Activated CD8-positive, alpha-beta T cell treated with anti-CD3 and anti-CD28 coated beads for 36 hours (primary cell): ENCODE measurements at places on chromosomes 1 and 21. TPM values are rescaled to one million over a fixed set of nuclear protein-coding genes. Genes with fewer than 3 reads are reported as not detected.

GRCh38 chr1:212671342-212672031, 28.2 kb downstream of the BATF3 start:
- no peak overlapping the region for H3K4me3 ChIP-seq
- peaks cover 26% of the 10 kb centered on the region for H3K27me3 ChIP-seq
- H3K27ac ChIP-seq: no peak overlapping the region

- DNase-seq: no peak
- H3K4me1 ChIP-seq: peaks cover 4% of the 10 kb centered on the region
- H3K27me3 ChIP-seq: peaks cover 21% of the 10 kb centered on the region
- peak overlapping the region; percentile 62 for H3K4me3 ChIP-seq
- H3K27ac ChIP-seq: no peak overlapping the region
- H3K36me3 ChIP-seq: peaks cover 22% of the 10 kb centered on the region
These were observed 852 bp downstream of the FAAH start for GRCh38 chr1:46394872-46395465.

GRCh38 chr1:240611619-240612480, at the start of gene GREM2:
Gene GREM2 (minus strand): TSS chr1:240612155. CDS start chr1:240493475, 118,680 bp downstream.
- no peak within 1 kb of the TSS for H3K27ac ChIP-seq
- peaks cover 46% of the 10 kb centered on the region for H3K27me3 ChIP-seq
- H3K4me1 ChIP-seq: peaks cover 20% of the 10 kb centered on the region
- peak; percentile 70 for DNase-seq

GRCh38 chr1:103190766-103191165, 82.4 kb upstream of the COL11A1 start:
- no peaks in the 10 kb centered on the region for H3K4me1 ChIP-seq
- H3K27ac ChIP-seq: no peak overlapping the region
- DNase-seq: no peak
- H3K36me3 ChIP-seq: no peaks in the 10 kb centered on the region
- no peaks in the 10 kb centered on the region for H3K27me3 ChIP-seq
- H3K4me3 ChIP-seq: no peak overlapping the region

DNA sequence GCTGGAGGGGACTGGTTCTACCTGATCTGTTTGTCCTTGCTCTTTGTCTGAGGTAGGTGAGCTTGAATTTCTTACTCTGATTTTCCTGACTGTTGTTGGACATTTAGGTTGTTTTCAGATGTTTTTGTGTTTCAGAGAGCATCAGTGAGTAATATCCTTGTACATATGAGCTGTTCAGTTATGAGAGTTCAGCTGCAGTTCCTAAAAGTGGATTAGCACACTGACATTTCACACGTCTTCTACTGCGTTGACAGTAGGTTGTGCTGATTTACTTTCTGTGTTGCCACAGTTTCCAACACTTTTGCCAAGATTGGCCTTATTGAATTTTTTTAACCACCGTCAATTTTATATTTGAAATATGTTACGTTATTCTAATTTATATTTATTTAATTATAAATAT, 27.7 kb downstream of the CXADR start:
- H3K36me3 ChIP-seq: no peaks in the 10 kb centered on the region
- no peak overlapping the region for H3K4me3 ChIP-seq
- no peak for DNase-seq
- H3K27ac ChIP-seq: no peak overlapping the region
- no peaks in the 10 kb centered on the region for H3K4me1 ChIP-seq

- DNase-seq: peak; percentile 49
- no peaks in the 10 kb centered on the region for H3K27me3 ChIP-seq
- peak overlapping the region; percentile 94 for H3K27ac ChIP-seq
- peaks cover 32% of the 10 kb centered on the region for H3K36me3 ChIP-seq
- H3K4me1 ChIP-seq: peaks cover 61% of the 10 kb centered on the region
These were observed 2.6 kb downstream of the ARPC5 start for GRCh38 chr1:183632964-183633363.

GRCh38 chr1:174939775-174940545, 59.8 kb upstream of the CACYBP start:
- DNase-seq: no peak
- peaks cover 1% of the 10 kb centered on the region for H3K36me3 ChIP-seq
- no peak overlapping the region for H3K27ac ChIP-seq

GRCh38 chr1:14115976-14116375, 416.0 kb downstream of the PRDM2 start:
- no peaks in the 10 kb centered on the region for H3K36me3 ChIP-seq
- peaks cover 12% of the 10 kb centered on the region for H3K27me3 ChIP-seq
- no peak overlapping the region for H3K27ac ChIP-seq
- no peak overlapping the region for H3K4me3 ChIP-seq

DNA sequence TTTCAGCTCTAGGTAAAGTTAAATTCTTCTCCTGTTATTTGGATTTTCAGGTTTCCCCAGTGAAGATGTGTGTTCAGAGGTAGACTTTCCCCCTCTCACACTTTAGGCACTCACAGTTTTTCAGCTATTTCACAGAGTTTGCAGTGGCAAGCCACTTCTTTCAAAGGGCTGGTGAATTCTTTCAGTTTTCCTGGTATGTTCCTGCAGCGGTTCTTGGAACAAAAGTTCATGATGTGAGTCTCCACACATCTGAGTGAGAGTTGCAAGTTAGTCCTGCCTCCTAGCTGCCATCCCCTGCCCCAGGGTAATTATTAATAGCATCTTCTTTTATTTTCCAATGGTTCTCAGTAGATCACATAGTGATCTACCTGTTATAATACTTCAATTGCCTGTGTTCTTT, 27.3 kb upstream of the CD84 start:
- H3K4me1 ChIP-seq: peaks cover 55% of the 10 kb centered on the region
- peaks cover 62% of the 10 kb centered on the region for H3K36me3 ChIP-seq
- H3K4me3 ChIP-seq: no peak overlapping the region

- H3K4me3 ChIP-seq: no peak overlapping the region
- H3K36me3 ChIP-seq: no peaks in the 10 kb centered on the region
- no peak for DNase-seq
- H3K4me1 ChIP-seq: no peaks in the 10 kb centered on the region
These were observed 47.6 kb upstream of the RGS8 start for GRCh38 chr1:182731852-182732575.

GRCh38 chr1:66360285-66360724, 173.6 kb upstream of the SGIP1 start:
- DNase-seq: peak; percentile 22
- H3K36me3 ChIP-seq: peaks cover 85% of the 10 kb centered on the region
- H3K4me3 ChIP-seq: no peak overlapping the region
- H3K27ac ChIP-seq: no peak overlapping the region

RIPPLY3 gene
- total RNA-seq: not detected

RORC gene
- 1.3 TPM for total RNA-seq

SH2D2A gene
- 297 TPM for total RNA-seq

LRRN2 gene
- total RNA-seq: not detected
